ENCODE measurements at places on chromosomes 11 and 22.
A peak's percentile ranks its signal among the peaks of the same experiment; 100 is the strongest.

DNA sequence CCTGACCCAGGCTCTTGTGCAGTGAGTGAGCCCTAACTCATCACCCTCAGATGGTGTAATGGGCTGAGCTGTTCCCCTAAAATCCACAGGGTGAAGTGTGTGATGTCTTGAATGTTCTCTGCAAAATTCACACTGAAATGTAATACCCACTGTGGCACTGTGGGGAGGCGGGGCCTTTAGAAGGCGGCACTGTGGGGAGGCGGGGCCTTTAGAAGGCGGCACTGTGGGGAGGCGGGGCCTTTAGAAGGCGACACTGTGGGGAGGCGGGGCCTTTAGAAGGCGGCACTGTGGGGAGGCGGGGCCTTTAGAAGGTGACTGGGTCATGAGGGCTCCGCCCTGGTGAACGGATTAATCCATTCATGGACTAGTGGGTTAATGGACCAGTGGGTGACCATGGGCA is 33.0 kb downstream of the CHID1 start:
- peak; percentile 15 for DNase-seq

- DNase-seq, result no peak
These were observed 29.6 kb downstream of the TSPAN32 start for GRCh38 chr11:2331404-2331803.

DNA sequence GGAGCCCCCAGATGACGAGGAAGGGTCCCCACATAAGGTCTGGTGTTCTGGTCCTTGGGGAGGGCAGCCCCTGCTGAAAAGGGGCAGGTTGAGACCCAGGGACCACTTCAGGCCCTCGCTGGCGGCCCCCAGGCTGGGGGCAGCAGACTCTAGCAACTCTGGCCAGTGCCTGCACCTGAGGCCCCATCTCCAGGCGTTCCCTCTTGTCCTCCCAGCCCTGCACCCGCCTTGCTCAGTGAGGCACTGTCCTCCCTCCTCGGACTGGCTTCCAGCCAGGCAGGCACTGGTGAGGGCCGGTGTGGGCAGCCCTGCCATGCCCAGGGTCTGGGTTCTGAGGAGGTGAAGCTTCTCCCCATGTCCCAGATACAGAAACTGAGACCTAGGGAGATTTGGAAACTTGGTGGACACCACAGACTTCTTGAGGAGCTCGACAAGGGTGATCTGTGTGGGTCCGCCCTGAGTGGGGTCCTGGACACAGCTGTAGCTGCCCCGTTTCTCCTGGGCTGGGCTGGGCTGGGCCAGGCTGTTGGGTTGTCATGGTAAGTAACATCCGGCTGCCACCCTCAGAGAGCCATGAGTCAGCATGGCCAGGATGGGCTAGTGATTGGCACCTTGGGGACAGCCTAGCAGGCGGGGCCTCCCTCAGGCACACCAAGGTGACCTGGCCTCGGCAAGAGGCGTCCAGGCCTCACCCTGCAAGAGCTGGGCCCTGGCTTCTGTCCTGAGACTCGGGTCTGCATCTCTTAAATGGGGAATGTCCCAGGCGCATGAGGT is 11.1 kb upstream of the PHLDA2 start:
- peak; percentile 74 for DNase-seq

- no peak for DNase-seq
These were observed 4.9 kb downstream of the OR52K2 start for GRCh38 chr11:4454021-4454420.

GRCh38 chr11:107247167-107247861 is 210.3 kb downstream of the CWF19L2 start:
- no peak for DNase-seq

GRCh38 chr22:23698673-23699235 is 7.9 kb downstream of the RGL4 start:
- no peak for DNase-seq

DNA sequence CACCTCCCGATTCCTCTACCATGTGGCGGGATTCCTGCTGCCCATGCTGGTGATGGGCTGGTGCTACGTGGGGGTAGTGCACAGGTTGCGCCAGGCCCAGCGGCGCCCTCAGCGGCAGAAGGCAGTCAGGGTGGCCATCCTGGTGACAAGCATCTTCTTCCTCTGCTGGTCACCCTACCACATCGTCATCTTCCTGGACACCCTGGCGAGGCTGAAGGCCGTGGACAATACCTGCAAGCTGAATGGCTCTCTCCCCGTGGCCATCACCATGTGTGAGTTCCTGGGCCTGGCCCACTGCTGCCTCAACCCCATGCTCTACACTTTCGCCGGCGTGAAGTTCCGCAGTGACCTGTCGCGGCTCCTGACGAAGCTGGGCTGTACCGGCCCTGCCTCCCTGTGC is 10.5 kb downstream of the CXCR5 start:
- no peak for DNase-seq

DNA sequence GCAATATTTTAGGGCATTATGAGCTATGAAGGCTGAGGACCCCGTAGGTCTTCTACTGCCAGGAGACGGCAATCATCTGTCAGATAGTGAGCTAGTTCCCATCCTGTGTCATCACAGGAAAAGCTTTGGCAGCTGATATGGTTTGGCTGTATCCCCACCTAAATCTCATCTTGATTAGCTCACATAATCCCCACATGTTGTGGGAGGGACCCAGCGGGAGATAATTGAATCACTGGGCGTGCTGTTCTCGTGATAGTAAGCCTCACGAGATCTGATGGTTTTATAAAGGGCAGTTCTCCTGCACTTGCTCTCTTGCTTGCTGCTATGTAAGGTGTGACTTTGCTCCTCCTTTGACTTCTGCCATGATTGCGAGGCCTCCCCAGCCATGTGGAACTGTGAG is 18.1 kb downstream of the CSRP3 start:
- no peak for DNase-seq

- no peak for DNase-seq
These were observed 27.3 kb upstream of the L3MBTL2 start for GRCh38 chr22:41177622-41178424.

Measured in CD4-positive, alpha-beta T cell treated with Interleukin-4 for 1 hour (primary cell).